IMR-90 (cell line): ENCODE measurements at places on chromosomes 7 and 10. TPM values are rescaled to one million over a fixed set of nuclear protein-coding genes. Genes with fewer than 3 reads are reported as not detected.

The MDFIC gene
- total RNA-seq: 29.7 and 35.0 TPM in 2 replicates

The CHN2 gene
- total RNA-seq: not detected in 2 replicates

The TMEM213 gene
- total RNA-seq: not detected in 2 replicates

GRCh38 chr10:123912871-123913270 is 21.3 kb upstream of the CPXM2 start:
- no peak for DNase-seq

DNA sequence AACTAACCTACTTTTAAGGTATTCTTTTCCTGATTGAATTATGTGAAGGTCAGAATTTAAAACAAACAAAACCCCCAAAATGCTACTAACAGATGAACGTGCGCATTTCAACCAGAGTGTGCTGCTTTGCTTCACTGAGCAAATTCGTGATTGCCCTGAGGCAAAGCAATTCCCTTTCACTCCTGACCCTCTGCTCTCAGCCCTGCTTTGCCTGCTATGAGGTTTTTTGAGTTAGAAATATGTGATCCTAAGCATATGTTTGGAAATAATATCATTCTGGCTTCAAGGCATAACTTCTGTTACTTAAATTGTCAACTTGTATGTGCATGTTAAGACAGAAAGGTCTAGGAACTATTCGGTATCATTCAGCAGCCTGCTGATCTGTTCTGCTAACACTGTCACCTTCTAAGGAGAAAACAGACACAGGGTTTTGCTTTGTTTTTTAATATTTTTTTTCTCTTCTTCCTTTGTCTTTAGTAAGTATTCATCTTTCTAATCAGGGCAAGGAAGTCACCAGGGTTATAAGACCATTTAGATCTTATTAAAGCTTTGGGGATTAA is 124.2 kb downstream of the GNAT3 start:
- DNase-seq: no peak

DNA sequence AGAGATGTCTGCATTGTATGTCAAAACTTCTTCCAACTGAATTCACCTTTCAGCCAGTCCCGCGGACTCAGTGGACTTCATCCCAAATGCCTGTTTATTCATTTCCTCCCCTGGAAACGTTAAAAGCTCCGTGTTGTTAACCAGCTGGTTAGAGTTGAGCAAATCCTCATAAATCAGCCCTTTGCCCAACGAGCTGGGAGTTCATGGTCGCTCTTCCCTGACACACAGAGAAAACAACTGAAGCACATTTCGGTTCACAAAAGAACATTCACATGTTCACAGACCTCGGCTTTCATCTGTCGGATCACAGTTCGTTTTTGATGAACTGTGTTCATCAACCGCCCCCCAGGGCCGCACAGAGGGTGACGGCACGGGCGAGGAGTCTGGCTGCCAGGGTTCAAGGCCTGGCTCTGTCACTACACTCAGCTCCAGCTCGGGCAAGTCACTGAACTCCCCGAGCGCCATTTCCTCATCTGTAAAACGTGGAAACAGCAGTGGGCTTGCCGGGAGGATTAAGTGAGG is 62.6 kb downstream of the GLI3 start:
- DNase-seq: peak; percentile 23

GRCh38 chr10:74189999-74190421 is 39.0 kb downstream of the ADK start:
- peak; percentile 93 for DNase-seq

DNA sequence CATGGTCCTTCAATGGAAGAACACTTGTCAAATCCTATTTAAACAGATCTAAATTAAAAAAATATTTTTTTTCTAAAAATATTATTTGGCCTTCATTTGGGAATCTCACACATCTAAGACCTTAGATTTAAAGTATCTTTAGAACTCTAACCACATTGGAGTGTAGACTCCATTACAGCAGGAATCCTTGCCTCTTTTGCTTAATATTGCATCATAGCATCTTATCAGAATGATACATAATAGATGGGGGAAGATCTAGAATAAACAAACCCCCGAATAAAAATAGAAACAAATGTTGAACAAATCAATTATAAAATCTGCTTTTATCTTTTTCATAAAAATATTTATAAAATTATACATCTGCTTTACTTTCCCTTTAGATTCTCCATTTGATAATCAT is 27.6 kb upstream of the EPC1 start:
- DNase-seq: no peak

DNA sequence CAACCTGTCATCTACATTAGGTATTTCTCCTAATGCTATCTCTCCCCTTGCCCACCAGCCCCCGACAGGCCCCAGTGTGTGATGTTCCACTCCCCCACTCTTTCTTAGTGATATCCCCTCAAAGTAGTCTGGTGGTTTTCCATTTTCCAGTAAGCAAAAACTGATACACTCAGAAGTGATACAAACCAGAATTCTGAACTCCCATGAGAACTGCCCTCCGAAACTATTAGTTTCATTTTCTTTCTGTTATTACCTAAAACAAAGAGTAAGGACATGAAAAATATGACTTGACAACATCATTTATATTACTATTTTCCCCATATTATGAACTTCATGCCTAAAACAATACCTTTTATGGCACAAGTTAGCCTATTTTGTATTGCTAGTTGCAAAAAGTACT is 175.0 kb downstream of the OTUD1 start:
- no peak for DNase-seq

- no peak for DNase-seq
These were observed 102.6 kb downstream of the SH3PXD2A start for GRCh38 chr10:103752680-103753248.

- no peak for DNase-seq
These were observed 13.7 kb upstream of the WAPL start for GRCh38 chr10:86535132-86535882.

GRCh38 chr10:21172542-21172929 is 275.4 kb upstream of the NEBL start:
- no peak for DNase-seq

- DNase-seq: no peak
These were observed 123.3 kb upstream of the GAD2 start for GRCh38 chr10:26093229-26093628.

- no peak for DNase-seq
These were observed 264.3 kb downstream of the SEMA3A start for GRCh38 chr7:83930262-83930661.

DNA sequence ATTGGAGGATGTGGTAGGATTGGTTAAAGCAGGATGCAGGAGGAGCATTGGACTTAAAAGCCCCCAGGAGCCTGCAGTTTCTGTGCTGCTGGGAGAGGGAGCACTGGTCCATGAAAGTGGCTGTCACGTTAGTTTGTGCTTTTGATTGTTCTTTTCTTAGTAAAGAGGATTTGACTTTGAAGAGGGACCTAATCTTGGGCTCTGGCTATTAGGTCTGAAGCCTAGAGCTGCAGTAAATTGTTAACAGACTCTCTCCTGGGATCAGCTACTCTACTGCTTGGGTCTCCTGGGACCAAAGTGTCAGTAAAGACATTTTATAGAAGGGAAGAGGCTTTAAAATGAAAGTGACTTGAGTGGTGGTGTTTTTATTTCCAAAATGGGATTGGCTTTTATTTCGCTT is 3.7 kb downstream of the ZFYVE27 start:
- no peak for DNase-seq
